NCI-H446 treated with DMSO at 0.1 percent for 48 hours (cell line): ENCODE measurements at places on chromosomes 1 and 21.

DNA sequence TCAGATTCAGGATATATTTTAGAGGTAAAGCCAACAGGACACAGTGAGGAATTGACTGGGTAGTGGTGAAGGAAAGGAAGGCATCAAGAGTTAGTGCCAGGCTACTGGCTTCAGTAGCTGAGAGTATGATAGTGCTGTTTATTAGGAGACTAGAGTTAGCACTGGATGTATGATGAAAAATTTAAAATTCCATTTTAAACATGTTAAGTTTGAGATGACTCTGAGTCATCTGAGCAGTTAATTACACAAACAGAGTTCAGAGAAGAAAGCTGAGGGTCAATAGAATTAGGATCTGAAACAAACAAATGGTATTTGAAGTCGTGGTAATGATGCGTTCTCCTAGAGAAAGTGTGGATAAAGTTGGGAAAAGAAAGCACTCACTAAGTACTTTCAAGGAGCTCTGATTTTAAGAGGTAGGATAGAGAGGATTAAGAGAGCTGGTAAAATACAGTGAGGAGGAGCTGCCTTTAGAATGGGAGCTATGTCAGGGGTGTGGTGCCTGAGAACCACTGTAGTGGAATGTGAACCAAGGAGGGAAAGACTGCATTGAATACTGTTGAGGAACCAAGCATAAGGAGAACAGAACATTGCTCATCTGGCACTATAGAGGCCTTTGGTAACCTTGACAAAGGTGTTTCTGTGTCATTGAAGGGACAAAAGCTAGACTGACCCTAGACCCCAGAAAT is 21.7 kb upstream of the SHCBP1L start:
- DNase-seq = no peak

DNA sequence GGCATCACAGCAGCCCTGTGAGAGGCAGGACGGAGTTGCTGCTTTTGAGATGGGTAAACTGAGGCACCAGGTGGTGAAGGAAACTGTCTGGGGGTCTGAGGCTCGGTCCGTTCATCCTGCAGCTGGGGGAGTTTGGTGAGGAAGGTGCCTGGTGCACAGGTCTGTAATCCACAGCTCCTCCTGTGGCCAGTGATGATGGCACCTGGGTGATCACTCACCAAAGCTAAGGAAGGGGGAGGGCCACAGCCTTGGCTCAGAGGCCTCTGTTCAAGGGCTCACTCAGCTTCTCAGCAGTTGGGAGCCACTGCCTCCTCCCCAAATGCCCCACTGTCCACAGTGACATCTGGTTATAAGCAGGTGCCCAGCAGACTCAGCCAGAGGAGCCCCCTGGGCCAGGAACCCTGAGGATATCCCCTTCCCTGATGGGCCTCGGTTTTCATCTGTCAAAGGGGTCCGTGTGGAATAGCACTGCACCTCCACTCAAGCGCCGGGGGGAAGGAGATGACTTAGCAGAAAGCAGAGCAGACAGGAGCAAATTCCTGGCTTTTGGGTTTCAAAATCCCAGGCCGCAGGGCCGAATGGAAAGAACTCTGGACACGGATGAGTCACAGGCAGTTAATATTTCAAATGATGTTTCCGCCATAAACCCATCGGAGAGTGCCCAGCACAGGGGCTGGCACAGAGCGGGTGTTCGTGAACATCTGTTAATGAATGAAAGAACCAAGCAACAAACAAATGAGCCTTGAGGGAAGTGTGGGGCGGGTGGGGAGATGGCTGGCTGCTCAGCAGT is 82.8 kb downstream of the DMRTB1 start:
- DNase-seq = peak; percentile 89

DNA sequence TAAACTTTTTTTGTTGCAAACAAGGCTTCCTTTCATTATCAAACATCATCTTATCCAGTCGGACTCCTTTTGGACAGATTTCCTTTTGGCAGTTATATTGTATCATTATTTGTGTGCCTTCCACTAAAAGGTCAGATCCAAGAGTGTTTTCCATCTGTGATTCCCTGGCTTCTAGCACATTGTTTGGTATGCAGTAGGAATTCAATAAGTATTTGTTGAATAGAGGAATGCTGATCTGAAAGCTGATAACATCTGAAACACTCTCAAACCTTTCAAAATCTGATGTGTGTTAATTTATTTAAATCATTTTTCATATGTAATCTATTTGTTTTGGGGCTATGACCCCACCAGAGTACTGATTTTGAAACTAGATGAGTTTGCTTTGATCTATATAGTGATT is 39.0 kb downstream of the NDC1 start:
- no peak for DNase-seq

- no peak for DNase-seq
Observed at GRCh38 chr1:205346956-205347574, 9.7 kb downstream of the KLHDC8A start.

DNA sequence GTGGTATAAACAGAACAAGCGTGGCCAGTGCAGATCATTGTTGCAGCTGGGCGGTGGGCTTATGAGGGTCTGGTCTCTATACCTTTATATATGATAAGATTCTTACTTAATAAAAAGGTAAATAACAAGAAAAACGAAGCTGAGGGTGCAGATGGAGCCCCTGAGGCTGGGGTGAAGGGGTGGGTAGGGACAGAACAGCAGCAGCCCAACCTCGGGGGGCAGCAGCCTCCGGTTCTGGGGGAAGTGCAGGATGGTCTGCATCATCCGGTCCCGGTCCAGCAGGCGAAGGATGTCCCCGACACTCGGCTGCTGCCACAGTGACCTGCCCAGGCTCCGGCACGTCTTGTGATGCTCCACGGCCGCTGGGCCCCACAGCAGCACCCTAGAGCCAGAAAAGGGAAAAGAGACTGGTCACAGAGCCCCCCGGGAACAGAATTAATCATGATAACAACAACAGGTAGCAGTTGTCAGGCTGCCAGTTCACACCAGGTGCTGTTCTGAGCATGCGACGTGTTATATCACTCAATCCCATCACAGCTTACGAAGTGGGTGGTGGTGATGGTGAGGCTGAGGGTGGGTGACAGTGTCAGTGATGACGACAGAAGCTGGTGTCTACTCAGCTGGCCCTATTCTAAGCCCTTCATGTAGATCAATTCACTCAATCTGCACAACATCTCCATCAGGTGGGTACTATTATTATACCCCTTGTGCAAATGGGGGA is 35.5 kb downstream of the MRAP start:
- no peak for DNase-seq

DNA sequence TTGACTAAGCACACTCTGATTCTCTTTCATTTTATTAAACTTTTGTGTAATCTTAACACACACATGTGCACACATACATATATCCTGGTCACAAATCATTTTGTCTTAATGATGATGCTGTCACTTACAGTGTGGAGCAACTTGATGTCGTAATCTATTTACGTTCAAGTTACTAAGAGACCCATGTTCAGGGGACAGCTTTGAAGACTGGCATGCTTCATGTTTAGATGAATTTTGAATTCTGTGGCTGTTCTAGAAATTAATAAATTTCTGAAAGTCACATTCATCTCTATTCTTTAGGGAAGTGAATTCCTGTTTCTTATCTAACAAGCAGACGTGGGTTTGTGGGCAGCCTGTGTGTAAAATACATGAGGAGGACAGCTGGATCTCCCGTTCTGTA is 1637.8 kb downstream of the PLA2G4A start:
- DNase-seq = no peak

DNA sequence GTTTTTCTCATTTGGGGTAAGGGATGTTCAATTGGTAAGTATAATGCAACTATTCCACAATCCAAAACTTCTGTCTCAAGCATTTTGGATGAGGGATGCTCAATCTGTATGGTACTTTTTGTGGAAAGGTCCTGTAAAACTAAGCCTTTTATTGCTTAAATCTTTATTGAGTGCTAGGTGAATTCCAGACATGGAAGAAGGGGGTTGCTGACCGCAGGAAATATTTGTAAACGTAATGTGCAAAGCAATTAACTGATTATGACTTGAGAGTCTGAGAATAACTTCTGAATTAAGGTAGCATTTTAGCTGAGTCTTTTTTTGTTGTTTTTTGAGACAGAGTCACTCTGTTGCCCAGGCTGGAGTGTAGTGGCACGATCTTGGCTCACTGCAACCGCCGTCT is 3.1 kb downstream of the AKIRIN1 start:
- no peak for DNase-seq

DNA sequence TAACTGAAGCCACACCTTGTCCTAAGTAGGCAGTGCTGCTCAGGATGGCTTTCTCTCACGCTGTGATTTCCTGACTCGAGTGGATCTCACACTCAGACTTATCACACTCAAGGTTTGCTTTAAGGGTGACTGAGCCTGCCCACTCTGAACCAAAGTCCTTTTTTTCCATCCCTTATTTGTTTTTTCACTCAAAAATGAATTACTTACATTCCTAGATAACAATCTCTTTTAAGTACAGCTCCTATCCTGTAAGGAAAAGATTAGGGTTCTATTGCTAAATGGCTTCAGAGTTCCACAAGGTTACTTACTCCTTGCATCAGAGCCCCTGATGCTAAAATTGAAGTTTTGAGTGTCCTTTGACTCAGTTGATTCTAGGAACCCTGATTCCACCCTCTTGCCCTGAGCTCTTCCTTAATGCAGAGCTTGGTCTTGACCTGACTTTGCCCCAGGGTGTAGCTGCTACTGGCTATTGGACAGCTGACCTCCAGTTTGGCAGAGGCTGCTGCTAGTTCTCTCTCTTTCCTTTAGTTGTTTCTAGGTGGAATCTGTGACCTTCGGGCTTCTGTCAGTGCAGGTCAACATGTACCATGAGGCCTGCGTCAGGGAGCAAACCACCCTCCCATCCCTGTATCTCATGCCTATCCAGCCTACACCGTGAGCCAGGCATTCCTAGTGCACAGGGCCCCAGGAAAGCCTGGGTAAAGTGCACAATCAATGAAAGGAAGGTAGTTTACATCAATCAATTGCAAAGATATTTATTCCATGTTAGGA is 80.1 kb upstream of the CD55 start:
- no peak for DNase-seq

- no peak for DNase-seq
Observed at GRCh38 chr1:9871707-9872425, 38.2 kb downstream of the CTNNBIP1 start.

DNA sequence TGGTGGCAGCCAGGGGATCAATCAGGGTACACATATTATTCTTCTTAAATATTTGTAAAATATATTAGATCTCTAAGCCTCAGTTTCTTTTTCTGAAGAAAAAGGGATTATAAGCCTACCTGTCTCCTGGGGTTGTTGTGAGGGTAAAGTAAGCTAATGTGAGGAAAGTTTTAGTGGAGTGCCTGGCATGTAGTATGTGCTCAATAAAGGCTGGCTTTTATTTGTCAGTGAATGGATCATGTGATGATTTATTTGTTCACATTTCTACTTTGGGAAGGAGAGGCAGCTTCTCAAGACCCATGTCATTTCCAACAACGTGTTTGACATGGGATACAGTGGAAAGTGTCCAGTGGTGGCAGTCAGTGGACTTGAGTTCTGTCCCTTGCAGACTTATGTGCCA is 12.4 kb upstream of the RBM15 start:
- no peak for DNase-seq

DNA sequence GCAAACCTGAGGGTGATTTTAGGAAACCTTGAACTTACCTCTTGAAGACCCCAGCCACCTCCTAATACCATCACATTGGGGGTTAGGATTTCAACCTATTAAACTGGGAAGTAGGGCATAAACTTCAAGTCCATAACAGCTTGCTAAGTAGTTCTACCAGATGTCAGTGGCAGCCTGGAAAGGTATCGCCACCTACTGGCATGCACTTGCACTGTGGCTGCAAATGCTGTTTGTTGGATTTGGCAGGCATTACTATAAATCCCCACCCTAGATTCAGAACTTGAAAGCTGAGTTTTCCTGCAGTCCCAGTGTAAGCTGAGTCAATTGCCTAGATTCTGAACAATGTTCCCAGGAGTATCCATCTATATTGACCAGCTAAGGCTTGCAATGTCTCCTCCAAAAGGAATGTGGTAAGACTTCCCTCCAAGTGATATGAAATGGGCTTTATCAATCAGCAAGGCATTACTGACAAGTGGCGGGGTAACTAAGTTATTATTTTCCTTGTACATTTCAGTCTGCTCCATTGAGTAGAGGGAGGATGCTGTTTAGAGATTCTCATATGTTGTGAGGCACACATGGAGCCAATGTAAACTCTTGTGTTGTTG is 474.5 kb downstream of the PTPRC start:
- peak; percentile 52 for DNase-seq

DNA sequence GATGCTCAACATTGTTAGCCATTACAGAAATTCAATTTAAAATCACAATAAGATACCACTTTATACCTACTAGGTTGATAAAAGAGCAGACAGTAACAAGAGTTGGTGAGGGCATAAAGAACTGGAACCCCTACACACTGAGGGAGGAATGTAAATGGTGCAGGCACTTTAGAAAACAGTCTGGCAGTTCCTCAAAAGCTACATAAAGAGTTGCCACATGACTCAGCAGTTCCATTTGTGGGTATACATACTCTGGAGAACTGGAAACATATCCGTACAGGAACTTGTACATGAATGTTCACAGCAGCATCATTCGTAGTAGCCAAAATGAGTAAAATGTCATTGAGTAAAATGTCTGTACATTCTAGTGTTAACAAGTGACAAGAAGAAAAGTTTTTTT is 17.0 kb downstream of the NSL1 start:
- DNase-seq = no peak

- no peak for DNase-seq
Observed at GRCh38 chr1:35931446-35932157, 697 bp downstream of the AGO3 start.

- no peak for DNase-seq
Observed at GRCh38 chr1:234631721-234632125, 21.7 kb upstream of the IRF2BP2 start.

DNA sequence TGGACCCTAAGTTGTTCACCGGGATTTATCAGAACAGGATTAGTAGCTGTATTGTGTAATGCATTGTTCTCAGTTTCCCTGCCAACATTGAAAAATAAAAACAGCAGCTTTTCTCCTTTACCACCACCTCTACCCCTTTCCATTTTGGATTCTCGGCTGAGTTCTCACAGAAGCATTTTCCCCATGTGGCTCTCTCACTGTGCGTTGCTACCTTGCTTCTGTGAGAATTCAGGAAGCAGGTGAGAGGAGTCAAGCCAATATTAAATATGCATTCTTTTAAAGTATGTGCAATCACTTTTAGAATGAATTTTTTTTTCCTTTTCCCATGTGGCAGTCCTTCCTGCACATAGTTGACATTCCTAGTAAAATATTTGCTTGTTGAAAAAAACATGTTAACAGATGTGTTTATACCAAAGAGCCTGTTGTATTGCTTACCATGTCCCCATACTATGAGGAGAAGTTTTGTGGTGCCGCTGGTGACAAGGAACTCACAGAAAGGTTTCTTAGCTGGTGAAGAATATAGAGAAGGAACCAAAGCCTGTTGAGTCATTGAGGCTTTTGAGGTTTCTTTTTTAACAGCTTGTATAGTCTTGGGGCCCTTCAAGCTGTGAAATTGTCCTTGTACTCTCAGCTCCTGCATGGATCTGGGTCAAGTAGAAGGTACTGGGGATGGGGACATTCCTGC is 3.9 kb upstream of the OLFML3 start:
- no peak for DNase-seq

- DNase-seq = no peak
Observed at GRCh38 chr1:27372022-27372807, 2.4 kb downstream of the FCN3 start.
